ENCODE measurements at places on chromosomes 3 and 15.

DNA sequence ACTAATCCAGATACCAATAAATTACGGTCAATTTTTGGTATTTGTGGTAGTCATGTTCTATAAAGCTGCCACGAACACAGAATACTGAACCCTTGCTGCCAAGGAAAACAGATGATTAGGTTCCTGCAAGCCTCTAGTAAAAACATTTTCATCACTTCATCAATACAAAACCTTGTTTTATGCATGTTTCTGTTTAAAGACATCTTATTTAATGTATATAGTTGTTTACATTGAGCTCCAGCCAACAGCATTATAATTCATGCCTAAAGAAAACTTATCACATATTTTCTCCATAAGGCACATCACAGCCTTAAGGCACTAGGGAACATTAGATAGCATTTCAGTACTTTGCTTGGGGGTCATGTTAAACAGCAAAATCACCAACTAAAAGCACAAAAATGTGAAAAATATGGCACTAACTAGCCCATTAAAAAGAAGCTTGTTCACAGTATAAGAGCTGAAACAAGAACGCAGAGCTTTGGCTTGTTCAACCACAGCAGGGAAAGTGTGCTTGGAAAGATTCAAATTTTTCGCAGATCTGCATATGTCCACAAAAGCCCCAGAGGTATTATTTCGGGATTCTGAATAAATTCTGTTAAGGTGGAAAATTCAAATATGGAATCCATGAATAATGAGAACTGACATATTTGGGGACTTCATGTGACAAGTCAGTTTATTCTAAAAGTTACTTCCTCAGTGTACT lies 27.7 kb downstream of the POLQ start:
- DNase-seq = no peak

GRCh38 chr3:41103200-41103599 lies 96.1 kb upstream of the CTNNB1 start:
- DNase-seq = no peak

DNA sequence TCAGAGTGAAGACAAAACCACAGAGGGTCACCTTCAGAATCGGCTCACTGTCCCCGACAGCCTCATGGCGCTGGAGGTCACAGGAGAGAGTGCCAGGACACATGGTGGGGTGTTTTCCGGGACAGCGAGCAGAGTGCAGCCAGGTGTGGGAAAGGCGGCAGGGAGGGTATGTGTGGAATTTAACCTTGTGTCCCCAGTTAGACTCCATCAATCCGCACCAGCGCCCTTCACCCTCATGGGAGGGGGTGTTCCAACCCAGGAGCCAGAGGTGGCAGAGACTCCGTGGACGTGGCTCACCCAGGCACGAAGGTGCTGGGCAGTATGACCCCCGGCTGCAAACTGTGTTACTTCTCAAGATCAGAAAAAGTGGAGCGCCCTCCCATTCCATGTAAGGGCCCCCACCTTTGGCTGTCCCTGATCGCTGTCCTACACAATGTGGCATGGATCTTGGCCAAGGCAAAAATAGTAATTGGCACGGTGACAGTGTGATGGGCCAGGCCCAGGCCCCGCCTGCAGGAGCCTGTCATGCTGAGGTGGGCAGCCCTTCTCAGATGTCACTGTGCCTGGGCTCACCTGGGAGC lies 190.3 kb downstream of the XXYLT1 start:
- DNase-seq = no peak

DNA sequence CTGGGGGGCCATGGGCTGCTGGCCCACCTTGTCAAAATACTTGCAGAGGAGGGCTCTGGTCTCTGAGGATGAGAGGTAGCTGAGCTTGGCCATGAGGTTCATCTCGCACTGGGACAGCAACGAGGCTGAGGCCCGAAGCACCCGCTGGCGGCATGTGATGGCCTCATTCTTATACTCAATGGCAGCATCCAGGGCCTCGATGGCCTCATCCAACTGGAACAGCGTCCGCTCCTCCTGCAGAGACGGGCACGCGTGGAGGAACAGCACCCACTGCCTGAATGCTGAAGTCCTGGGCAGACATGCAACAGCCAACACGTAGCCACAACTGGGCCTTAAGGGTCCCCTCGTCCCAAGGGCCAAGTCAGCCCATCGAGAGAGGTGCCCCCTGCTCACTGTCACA lies 25.0 kb downstream of the KIF7 start:
- no peak for DNase-seq

- DNase-seq = no peak
These were observed 419.4 kb downstream of the GRM7 start for GRCh38 chr3:7280318-7280717.

- DNase-seq = no peak
These were observed 181.9 kb upstream of the CHL1 start for GRCh38 chr3:14652-15051.
